ENCODE measurements at places on chromosomes 13 and 19.

DNA sequence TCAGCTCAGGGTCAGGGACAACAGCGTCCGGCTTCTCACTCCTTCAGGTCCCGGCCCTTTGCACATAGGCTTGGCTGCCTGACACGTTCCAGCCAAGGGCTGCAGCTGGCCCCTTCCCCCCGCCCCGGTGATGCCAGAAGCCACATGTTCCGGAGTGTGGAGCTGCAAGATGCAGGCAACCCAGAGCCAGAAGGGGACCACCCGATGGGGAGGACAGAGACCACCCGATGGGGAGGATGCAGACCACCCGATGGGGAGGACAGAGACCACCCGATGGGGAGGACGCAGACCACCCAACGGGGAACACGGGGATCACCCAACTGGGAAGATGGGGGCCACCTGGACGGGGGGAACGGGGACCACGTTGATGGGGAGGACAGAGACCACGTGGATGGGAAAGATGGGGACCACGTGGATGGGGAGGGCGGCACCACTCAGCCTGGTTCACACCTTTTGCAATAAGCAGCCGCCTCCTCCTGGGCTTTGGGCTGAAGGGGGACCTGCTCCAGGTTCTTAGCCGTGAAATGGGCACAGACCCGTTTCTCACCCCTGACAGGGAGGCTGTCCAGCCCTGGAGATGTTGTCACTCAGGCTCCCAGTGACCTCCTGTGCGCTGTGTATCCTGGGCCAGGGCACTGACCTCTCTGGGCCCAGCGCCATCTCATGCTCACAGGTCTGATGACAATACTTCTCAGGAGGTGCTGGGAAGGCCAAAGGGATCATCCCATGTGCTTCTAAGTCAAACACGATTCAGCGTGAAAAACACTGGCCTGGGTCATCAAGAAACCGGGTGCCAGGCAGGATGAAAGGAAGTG is 34.5 kb downstream of the C13orf46 start:
- DNase-seq, result no peak
- peaks cover 39% of the 10 kb centered on the region for H3K4me1 ChIP-seq
- H3K27me3 ChIP-seq, result no peaks in the 10 kb centered on the region
- H3K36me3 ChIP-seq, result no peaks in the 10 kb centered on the region

GRCh38 chr19:5131031-5131505 is 162.2 kb downstream of the KDM4B start:
- H3K4me3 ChIP-seq, result no peak overlapping the region
- peaks cover 28% of the 10 kb centered on the region for H3K36me3 ChIP-seq
- H3K4me1 ChIP-seq, result peaks cover 22% of the 10 kb centered on the region
- no peak overlapping the region for H3K27ac ChIP-seq

GRCh38 chr19:940591-941291 is 14.9 kb downstream of the ARID3A start:
- H3K4me3 ChIP-seq, result no peak overlapping the region
- no peaks in the 10 kb centered on the region for H3K27me3 ChIP-seq
- DNase-seq, result no peak
- peaks cover 49% of the 10 kb centered on the region for H3K4me1 ChIP-seq
- H3K27ac ChIP-seq, result peak overlapping the region; percentile 62

DNA sequence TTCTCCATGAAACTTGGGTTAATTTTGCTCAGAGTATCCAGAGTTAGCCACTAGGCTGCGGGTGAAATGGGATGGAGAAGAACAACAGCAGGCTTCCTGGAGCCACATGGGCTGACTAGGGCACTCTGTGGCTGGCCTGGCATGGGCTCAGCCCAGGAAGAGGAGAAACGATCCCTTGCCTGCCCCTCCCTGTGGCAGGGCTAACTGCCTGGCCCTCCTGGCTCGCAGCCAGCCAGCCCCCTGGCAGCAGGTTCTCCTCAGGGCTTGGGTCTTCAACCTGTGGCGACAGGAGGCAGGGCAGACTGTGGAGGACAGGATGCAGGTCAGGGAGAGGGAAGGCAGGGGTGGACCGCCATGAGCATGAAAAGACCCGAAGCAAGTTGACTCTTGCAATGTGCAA is 78.7 kb upstream of the GPR183 start:
- DNase-seq, result no peak
- H3K4me1 ChIP-seq, result no peaks in the 10 kb centered on the region
- H3K27ac ChIP-seq, result no peak overlapping the region
- H3K36me3 ChIP-seq, result peaks cover 28% of the 10 kb centered on the region
- no peaks in the 10 kb centered on the region for H3K27me3 ChIP-seq

DNA sequence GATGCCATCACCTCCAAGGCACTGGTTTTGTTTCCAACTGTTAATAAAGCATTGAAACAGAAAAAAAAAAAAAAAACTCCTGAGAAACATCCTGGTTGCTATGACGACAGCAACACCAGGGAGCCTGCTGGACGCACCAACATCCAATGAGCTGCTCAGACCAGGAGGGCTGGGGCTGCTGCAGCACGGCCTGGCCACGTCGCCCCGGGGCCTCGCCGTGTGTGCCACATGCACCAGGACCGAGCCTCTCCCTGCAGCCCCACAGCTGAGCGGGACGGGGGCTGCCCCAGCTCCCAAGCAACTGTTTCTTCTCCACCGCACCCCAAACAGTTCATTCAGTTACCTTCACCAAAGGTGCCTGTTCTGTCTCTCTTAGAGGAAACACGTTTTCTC is 54.5 kb downstream of the RASA3 start:
- no peaks in the 10 kb centered on the region for H3K4me1 ChIP-seq
- peaks cover 10% of the 10 kb centered on the region for H3K36me3 ChIP-seq
- no peaks in the 10 kb centered on the region for H3K27me3 ChIP-seq
- H3K4me3 ChIP-seq, result no peak overlapping the region
- no peak overlapping the region for H3K27ac ChIP-seq

GRCh38 chr13:39144941-39145533 is 106.8 kb downstream of the NHLRC3 start:
- peak; percentile 40 for DNase-seq
- H3K27me3 ChIP-seq, result no peaks in the 10 kb centered on the region
- no peak overlapping the region for H3K4me3 ChIP-seq
- H3K4me1 ChIP-seq, result no peaks in the 10 kb centered on the region
- no peaks in the 10 kb centered on the region for H3K36me3 ChIP-seq
- no peak overlapping the region for H3K27ac ChIP-seq

- H3K4me1 ChIP-seq, result no peaks in the 10 kb centered on the region
- H3K4me3 ChIP-seq, result no peak overlapping the region
- no peaks in the 10 kb centered on the region for H3K36me3 ChIP-seq
- peaks cover 4% of the 10 kb centered on the region for H3K27me3 ChIP-seq
- no peak for DNase-seq
These were observed 129.1 kb upstream of the SOX1 start for GRCh38 chr13:111937777-111938311.

DNA sequence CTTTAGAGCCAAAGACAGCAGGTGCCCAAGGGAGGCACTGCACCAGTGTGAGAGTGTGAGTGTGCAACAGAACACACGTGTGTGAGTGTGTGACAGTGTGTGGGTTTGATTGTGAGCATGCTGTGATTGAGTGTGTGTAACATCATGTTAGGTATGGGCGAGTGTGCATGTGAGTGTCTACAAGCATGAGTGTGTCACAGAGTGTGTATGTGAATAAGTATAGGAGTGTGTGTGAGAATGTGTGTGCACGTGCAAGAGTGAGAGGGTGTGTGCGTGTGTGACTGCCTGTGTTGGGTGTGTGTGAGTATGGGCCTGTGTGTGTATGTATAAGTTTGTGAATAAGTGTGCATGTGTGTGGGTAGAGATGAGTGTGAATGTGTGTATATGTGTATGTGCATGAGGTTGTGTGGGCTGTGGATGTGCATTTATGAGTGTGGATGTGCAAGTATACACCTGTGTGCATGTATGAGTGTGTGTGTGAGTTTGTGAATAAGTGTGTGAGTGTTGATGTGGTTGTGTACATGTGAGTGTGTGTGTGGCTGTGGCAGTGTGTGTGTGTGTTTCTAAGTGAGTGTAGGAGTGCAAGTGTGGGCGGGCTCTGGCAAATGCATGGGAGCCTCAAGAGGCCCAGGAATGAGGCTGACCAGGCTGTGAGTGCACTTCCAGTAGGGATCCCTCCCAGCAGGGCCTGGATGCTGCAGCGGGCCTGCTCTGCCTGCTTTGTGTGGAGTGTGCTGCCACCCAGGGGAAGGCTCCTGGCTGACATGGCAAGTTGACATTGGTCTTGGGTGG is 198.4 kb downstream of the COL4A1 start:
- peaks cover 9% of the 10 kb centered on the region for H3K27me3 ChIP-seq
- no peaks in the 10 kb centered on the region for H3K36me3 ChIP-seq
- peak; percentile 62 for DNase-seq
- no peaks in the 10 kb centered on the region for H3K4me1 ChIP-seq
- H3K4me3 ChIP-seq, result no peak overlapping the region

DNA sequence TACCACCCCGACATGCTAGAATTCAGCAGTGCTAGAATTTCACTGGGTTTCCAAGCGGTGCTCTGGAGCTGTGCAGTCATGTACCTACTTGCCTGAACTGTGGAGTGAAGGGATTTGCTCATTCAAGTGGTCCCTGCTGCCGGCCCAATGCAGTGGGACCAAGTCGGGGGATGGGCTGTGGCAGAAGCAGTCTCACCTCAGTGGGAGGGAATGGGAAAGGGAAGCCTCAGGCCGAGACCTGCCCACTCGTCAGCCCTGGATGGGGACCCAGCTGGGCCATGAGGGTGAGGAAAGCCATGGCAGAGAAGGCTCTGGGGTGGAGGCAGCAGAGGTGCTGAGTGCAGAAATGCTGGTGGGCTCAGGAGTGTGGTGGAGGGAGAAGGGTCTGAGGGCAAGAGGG is 14.9 kb downstream of the KLHL26 start:
- H3K4me1 ChIP-seq, result peaks cover 8% of the 10 kb centered on the region
- no peak for DNase-seq
- no peak overlapping the region for H3K27ac ChIP-seq
- H3K27me3 ChIP-seq, result no peaks in the 10 kb centered on the region
